ENCODE measurements at places on chromosomes 5 and 9.

DNA sequence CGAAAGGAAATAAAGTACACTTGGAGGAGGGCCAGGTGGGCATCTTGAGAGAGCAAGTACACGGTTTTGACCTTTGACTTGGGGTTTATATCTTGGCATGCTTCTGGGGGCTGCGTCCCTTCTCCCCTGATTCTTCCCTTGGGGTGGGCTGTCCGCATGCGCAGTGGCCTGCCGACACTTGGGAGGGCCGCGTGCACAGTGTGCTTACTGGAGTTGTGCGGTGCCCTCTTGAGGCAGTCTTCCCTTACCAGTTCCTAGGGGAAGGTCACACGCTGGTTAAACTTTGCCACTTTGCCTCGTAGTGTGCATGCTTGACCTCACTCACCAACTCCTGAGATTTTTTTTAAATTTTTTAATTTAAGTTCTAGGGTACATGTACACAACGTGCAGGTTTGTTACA, 4.3 kb upstream of the CLPTM1L start:
- H3K4me1 ChIP-seq = peaks cover 6% of the 10 kb centered on the region
- H3K4me3 ChIP-seq = no peak overlapping the region
- H3K27ac ChIP-seq = no peak overlapping the region

GRCh38 chr9:137126786-137127185, 12.2 kb upstream of the GRIN1 start:
- H3K4me1 ChIP-seq = peaks cover 24% of the 10 kb centered on the region
- no peaks in the 10 kb centered on the region for H3K27me3 ChIP-seq
- peak overlapping the region; percentile 77 for H3K4me3 ChIP-seq
- DNase-seq = no peak
- H3K27ac ChIP-seq = peak overlapping the region; percentile 77

DNA sequence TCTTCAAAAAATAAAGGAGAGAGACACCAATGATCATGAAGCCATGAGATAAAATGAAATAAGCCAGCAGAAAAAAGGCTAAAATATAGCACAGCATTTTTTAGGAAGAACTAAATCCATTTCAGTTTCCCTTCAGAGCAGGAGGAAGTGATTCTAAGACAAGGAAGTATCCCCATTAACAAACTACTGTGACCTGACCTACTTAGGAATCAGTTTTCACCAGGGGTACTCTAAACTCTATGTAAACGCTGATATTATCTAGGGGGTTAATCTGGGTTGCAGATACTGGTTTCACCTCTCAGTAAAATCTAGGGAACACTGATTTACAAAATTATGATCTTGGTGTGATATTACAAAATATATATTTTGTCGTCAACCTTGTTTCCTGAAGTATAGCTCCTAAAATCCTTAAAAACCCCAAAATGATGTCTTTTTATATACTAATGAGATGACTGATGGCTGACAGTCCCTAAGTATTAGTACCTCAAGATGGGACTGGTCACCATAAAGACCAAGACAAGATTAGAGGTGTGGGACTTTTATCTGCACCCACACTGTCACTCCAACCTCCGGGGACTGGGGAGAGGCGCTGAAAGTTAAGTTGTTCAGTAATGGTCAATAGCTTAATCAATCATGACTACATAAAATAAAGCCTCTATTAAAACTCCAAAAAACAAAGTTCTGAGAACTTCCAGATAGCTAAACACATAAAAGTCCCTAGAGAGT, 2.9 kb upstream of the FNBP1 start:
- peaks cover 6% of the 10 kb centered on the region for H3K4me1 ChIP-seq
- H3K4me3 ChIP-seq = no peak overlapping the region
- no peaks in the 10 kb centered on the region for H3K36me3 ChIP-seq
- H3K27ac ChIP-seq = no peak overlapping the region
- no peaks in the 10 kb centered on the region for H3K27me3 ChIP-seq

- no peak for DNase-seq
- no peak overlapping the region for H3K4me3 ChIP-seq
- H3K36me3 ChIP-seq = peaks cover 77% of the 10 kb centered on the region
These were observed 2.3 kb upstream of the IARS1 start for GRCh38 chr9:92295827-92296258.

DNA sequence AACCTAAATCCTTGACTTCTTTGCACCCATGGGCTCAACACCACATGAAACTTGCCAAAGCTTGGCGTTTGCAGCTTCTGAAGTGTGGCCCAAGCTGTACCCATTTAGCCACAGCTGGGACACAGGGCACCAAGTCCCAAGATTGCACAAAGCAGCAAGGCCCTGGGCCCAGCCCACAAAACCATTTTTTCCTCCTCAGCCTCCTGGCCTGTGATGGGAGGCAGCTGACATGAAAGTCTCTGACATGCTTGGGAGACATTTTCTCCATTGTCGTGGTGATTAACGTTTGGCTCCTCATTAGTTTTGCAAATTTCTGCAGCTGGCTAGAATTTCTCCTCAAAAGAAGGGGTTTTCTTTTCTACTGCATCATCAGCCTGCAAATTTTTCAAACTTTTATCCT, 32.0 kb downstream of the ACTL7B start:
- no peak for DNase-seq
- no peaks in the 10 kb centered on the region for H3K36me3 ChIP-seq
- no peaks in the 10 kb centered on the region for H3K27me3 ChIP-seq
- no peak overlapping the region for H3K4me3 ChIP-seq
- H3K27ac ChIP-seq = no peak overlapping the region
- no peaks in the 10 kb centered on the region for H3K4me1 ChIP-seq

- no peak overlapping the region for H3K27ac ChIP-seq
- no peak for DNase-seq
- H3K36me3 ChIP-seq = peaks cover 6% of the 10 kb centered on the region
- H3K27me3 ChIP-seq = no peaks in the 10 kb centered on the region
These were observed 21.3 kb downstream of the PRDM9 start for GRCh38 chr5:23528677-23529076.

DNA sequence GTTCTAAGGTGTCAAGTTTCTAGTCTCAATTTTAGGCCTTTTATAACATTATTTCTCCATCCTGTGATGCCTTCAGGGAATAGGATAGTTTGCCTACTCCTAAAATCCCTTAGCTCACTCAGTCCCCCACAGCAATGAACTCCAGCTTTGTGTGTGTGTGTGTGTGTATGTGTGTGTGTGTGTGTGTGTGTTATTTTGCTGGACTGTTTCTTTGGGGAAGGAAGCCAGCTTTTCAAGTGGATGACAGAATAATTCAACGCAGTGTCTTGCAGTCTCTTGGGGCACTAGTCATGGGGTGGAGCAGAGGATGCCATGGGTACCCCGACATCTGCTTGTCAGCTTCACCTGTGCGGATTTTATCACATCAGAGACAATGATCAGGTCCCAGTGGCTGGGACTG, 262.8 kb upstream of the DAPK1 start:
- no peaks in the 10 kb centered on the region for H3K4me1 ChIP-seq
- H3K27ac ChIP-seq = no peak overlapping the region
- no peak overlapping the region for H3K4me3 ChIP-seq
- H3K36me3 ChIP-seq = no peaks in the 10 kb centered on the region
- DNase-seq = no peak
- H3K27me3 ChIP-seq = no peaks in the 10 kb centered on the region

GRCh38 chr9:107404161-107404560, 85.4 kb downstream of the KLF4 start:
- no peak for DNase-seq
- no peak overlapping the region for H3K4me3 ChIP-seq
- no peaks in the 10 kb centered on the region for H3K36me3 ChIP-seq

DNA sequence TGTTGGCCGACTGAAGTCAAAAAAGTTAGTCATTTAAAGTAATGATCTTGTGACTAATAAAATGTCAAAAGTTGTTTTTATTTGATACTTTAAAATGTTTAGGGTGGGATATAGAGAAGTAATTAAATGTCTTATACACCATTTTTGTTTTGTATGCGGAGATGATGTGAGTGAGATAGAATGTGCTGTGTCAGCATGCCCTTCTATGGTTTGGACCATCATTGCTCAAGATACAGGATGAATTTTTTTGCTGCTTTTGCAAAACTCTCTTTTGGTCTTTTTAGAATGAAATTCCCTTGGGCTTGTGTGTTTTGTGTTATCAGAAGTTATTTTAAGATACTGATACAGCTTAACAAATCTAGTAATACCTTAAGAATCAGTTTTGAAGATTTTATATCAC, 12.5 kb downstream of the SRFBP1 start:
- no peaks in the 10 kb centered on the region for H3K27me3 ChIP-seq
- peaks cover 12% of the 10 kb centered on the region for H3K4me1 ChIP-seq
- H3K36me3 ChIP-seq = peaks cover 10% of the 10 kb centered on the region
- peak; percentile 39 for DNase-seq

DNA sequence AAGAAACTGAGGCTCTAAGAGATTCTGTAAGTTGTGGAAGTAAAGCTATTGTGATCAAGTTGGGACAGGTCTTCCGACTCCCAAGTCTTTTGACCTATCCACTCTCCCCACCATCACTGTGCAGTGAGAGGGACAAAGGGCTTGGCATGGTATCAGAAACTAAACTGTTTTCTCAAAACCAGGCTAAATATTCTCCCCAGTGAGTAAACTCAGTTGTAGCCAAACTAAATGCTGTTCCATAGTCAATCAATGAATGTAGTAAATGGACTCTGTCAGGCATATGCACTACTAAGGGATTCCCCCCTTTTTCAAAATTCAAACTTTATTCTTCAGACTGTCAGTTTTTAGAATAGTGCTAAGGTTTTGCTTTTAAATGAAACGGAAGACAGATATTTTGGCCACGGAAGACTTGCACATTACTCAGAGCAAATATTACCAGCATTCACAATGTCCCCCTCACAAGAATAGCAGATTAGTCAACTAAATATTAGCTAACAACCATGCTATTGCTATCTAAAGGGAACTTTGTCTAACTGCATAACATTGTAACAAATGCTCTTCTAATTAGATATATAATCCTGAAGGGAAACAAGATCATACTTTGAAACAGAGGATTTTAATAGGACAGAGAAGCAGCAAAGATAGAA, 7.1 kb downstream of the PRKAA1 start:
- DNase-seq = no peak
- H3K36me3 ChIP-seq = peaks cover 13% of the 10 kb centered on the region
- H3K4me3 ChIP-seq = no peak overlapping the region
- no peaks in the 10 kb centered on the region for H3K27me3 ChIP-seq

- H3K27ac ChIP-seq = no peak overlapping the region
- H3K36me3 ChIP-seq = no peaks in the 10 kb centered on the region
These were observed 104.8 kb upstream of the RAD23B start for GRCh38 chr9:107178293-107178692.

- H3K27ac ChIP-seq = no peak overlapping the region
- H3K27me3 ChIP-seq = no peaks in the 10 kb centered on the region
- H3K36me3 ChIP-seq = no peaks in the 10 kb centered on the region
- H3K4me3 ChIP-seq = no peak overlapping the region
These were observed 111.0 kb upstream of the PTCH1 start for GRCh38 chr9:95627802-95628201.

Measured in MCF 10A (cell line).